ENCODE measurements at places on chromosomes 6 and 20.

DNA sequence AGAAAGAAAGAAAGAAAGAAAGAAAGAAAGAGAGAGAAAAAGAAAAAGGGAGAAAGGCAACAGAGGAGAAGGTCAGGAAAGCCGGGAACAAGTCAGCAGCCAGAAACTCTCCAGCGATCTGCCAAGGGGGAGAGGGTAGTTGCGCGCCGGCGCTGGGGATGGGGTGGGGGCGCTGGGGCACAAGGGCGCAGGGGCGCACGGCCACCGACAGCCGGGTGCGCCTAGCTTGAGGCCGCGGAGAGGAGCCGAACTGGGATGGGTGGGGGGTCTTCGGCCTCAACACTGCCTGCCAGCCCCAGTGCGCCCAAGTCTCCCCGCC lies 533 bp upstream of the RSPO3 start:
- DNase-seq: no peak

GRCh38 chr20:54065601-54066038 lies 4.8 kb downstream of the BCAS1 start:
- no peak for DNase-seq

DNA sequence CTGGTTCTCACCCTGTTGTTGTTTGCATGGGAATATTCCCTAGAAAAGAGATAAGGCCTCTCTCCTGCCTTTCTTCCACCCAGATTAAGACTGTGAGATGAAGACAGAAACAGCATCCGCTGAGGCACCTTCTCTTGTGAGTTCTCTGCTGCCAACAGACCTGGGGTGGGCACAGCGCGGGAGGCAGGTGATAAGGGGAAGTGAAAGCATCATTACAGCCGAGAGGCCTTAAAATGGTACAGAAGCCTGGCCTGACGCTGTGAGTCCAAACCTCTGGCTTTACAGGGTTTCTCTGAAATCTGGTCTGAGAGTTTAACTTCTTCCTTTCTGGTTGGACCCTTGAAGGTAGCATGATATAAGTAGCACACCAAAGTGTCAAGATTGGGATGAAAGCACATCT lies 21.0 kb upstream of the IYD start:
- DNase-seq: no peak

DNA sequence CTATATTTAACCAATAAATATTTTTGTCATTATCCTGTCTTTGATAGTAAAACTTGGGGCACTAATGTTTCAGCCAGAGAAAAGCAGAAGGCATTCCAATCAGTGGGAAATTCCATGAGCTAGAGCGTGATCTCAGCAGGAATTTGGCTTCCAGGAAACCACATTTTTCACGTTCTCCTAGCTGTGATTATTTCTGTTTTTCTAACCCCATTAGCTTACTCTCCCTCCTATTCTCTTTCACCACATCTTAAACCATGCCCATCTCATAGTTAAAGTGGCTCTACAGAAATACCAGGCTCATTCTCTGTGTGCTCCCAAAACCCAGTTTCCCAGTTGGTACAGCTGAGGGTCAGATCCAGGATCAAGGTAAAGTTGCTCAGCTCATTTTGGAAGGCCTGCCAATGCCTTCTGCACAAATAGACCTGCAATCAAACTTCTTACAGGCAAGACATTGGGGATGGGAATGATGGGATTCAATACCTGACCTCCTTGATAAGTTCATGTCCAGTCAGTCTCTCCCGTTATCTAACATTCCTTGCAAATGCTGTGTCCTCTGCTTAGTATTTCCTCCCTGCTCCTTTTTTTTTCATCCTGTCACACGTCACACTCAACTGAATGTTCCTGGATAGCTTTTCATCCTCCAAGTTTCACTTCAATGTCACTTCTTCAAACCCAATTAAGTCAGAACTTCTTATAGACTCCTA lies 33.1 kb upstream of the TMEM30A start:
- no peak for DNase-seq

GRCh38 chr6:148945301-148946021 lies 198.6 kb downstream of the UST start:
- no peak for DNase-seq

- DNase-seq: no peak
These were observed 327.0 kb downstream of the NRN1 start for GRCh38 chr6:5679691-5680090.

DNA sequence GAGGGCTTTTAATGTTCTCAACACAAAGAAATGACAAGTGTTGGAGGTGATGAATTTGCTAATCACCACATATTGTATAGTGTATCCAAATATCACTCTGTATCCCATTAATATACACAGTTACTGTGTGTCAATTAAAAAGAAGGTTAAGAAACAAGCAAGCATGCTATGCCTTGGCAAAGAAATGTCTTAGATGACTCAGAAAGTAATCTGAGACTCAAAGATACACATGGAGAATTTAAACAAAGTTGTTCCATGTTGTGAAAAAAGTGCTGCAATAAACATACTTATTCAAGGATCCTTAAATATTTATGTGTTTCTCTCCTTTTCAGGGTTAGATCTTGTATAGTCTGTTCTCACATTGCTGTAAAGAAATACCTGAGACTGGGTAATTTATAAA lies 300.9 kb downstream of the DHX35 start:
- no peak for DNase-seq

GRCh38 chr6:44233567-44234100 lies 10.2 kb downstream of the SLC29A1 start:
- no peak for DNase-seq

GRCh38 chr6:138417493-138418117 lies 13.6 kb downstream of the HEBP2 start:
- DNase-seq: no peak

All from SW480 (cell line).